ENCODE measurements at places on chromosomes 4 and X. TPM values are rescaled to one million over a fixed set of nuclear protein-coding genes. Genes with fewer than 3 reads are reported as not detected.

Gene MAGEB1
- total RNA-seq = not detected

Gene POU3F4
- not detected for total RNA-seq

Gene CLCN4
- total RNA-seq = 3.4 TPM

Gene VSIG1
- total RNA-seq = not detected

Gene SPRY1
- total RNA-seq = 1.7 TPM

- DNase-seq = no peak
These were observed 119.7 kb upstream of the RBPJ start for GRCh38 chr4:26201120-26201519.

DNA sequence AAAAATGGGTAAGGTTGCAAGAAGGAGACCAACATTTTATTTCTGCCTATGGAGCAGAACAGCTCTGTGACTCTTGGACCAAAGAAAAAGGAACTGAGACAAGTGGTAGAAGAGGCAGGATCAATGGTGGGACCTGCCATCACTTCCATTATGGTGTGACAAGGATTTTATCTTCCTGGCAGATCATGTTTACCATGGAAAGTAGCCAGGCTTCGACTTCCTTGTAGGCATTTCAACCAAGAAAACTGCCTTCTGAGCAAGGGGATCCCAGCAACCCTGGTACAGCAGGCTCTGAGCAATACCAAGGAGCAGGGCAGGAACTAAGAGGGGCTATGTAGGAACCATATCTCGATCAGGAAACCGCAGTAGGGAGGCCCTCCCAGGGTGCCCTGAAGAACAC, 317.4 kb downstream of the IQCM start:
- DNase-seq = no peak

DNA sequence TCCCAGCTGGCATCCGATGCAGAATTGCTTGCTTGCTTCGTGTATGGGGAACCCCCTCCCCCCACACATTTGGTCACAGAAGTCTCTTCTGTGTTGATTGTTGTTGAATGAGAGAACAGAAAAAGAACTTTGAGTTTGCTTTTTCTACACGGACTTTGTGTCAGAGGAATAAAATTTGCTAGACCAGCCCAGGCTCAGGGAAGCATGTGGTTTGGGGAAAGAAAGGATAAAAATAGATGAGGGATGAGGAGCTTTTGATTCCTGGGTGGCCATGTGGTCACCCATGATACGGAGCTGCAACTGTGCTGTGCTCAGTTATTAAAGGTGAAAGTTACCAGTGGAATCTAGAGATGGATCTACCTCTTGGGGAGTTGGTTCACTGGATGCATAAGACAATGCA, 34.2 kb upstream of the ESX1 start:
- no peak for DNase-seq

GRCh38 chrX:74408304-74408703, 13.0 kb upstream of the SLC16A2 start:
- no peak for DNase-seq

GRCh38 chr4:31461421-31461820, 741.3 kb downstream of the PCDH7 start:
- DNase-seq = peak; percentile 61

Measured in NCI-H460 (cell line).